HS-5 (cell line): ENCODE measurements at places on chromosomes 11 and 22.
A peak's percentile ranks its signal among the peaks of the same experiment; 100 is the strongest.

DNA sequence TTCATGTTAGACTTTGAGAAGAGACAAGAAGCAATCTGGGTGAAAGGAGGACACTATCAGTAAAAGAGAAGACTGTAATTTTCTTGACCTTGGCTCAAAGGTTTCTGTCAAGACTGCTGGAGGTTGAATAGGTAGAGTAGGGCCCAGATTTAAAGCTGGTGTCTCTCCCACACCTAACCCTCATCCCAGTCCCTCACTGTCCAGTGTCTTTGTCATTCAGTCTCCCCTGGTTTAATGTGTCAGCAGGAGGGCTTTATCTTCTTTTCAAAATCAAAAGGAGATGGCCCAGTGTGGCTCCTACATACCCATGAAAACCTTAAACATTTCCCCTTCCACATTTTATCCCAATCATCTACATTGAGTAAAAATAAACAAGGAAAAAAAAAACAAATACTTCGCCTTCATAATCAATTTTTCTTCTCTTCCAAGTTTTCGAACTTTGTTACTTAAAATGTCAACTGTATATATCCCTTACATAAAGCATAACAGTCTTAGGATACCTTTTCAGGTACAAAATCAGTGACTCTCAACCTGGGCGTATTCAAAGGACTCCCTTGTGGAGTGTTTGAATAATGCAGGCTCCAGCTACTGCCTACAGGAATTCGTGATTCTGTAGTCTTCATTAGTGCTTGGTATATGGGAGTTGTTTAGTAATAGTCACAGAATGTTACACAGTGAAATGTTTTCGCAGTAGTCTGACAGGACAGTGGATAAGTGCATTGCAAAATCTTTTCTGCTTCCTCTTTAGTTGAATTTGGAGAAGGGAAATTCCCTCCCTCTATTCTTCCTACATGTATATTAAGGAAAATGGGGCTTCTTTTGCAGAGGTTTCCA is 87.2 kb downstream of the FAT3 start:
- no peak for DNase-seq

GRCh38 chr11:62874851-62875250 is 5.8 kb upstream of the SLC3A2 start:
- no peak for DNase-seq

DNA sequence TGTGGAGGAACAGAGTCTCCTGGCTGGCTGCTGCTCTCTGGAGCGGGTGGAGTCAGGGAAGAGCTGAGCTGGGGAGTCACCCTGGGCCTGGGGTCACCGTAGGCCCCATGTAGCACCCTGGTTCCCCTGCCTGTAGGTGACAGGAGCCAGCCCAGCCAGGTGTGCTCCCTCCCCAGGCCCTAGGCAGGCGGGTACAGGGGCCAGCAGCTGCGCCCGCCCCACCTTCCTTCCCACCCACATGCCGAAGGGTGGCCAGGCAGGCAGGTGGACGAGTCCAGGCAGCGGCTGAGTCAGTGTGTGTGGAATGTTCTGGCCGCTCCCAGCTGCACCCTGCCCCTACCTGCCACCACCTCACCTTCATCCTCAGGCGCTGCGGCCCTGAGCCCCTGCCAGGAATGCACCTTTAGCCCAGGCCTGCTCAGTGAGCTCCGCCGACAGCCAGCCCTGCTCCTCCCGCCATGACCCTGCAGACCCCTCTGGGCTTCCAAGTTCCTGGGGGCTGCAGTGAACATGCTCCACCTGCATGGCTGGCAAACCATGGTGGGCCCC is 654 bp upstream of the SYT8 start:
- DNase-seq: no peak

- no peak for DNase-seq
These were observed 23.6 kb upstream of the LMO2 start for GRCh38 chr11:33915526-33915925.

DNA sequence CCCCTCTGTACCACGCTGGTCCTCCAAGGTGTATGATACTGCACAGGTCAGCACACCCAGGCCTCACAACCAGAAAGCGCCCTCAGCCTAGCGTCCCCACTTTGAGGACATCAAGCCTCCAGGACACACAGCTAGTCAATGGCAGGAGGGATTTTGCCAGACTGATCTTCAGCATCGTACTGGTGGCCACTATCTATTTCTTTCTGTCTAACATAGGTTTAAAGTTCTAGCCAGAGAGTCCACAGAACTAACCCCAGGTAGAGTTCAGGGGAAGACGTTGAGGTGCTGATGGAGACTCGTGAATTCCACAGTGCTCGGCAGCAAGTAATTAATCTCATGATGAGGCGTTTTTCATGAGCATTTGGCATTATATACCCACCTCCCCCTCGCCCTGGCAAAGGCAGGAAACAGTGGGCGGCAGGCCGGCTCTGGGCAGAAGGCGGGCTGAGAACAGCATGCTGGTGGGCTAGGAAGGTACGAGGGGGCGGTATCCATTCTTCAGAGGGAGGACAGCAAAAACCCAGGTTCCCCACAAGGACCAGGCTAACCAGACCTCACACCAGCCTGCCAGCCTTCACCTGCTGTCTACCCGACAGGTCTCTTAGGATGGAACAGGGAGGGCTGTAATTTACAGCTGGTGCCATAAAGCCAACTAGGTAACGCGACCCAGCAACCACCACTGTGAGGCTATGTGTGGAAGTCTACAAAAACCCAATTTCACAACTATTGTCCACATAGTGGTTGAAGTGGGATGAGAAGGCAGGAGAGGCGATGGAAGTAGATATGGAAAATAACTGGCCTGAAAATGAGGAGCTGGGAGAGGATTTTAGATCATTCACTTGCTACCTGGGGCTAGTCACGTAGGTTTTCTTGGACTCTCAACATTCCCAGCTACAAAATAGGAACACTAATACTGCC is 18.5 kb downstream of the MYH9 start:
- no peak for DNase-seq

DNA sequence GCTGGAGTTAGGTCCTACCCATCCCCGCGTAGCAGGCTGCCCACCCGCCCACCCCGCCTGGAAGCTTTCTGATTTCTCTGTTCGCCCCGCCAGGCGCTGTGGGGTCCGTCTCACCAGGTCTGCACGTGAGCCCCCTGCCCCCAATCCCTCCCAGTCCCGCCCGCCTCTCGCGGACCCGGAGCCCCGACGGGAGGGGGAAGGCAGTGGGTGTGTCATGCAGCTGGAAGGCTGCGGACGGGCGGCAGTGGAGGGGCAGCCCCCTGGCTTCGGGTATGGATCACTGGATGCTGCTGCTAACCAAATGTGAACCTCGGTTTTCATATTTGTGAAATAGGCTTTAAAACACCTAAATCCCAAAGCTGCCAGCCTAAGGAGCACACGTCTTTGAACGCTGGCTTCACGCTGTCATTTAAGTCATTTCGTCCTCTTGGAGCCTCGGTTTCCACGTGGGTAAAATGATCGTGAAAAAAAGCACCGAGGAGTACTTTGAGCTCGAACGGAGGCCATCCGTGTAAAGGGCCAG is 568 bp upstream of the BIK start:
- no peak for DNase-seq

GRCh38 chr22:38071421-38072321 is 12.3 kb downstream of the SLC16A8 start:
- no peak for DNase-seq

DNA sequence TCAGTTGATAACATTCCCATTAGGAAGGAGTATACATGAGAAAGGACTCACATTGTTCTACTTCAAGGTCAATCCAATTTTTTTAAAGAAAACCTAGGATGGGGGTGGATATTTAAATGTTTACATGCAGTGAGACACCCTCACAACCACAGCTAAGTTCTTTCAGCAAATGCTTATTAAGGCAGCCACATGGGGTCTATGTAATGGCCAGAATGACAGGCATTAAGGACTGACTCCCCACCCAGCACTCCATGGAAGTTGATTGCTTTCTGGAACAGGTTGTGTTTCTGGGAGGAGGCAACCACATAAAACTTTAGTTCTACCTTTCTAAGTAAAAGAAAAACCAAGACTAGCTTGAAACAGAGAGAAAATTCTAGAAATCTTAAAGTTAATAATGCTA is 662.0 kb upstream of the CCDC90B start:
- DNase-seq: no peak

- no peak for DNase-seq
These were observed 1.1 kb upstream of the GCAT start for GRCh38 chr22:37806409-37807333.

DNA sequence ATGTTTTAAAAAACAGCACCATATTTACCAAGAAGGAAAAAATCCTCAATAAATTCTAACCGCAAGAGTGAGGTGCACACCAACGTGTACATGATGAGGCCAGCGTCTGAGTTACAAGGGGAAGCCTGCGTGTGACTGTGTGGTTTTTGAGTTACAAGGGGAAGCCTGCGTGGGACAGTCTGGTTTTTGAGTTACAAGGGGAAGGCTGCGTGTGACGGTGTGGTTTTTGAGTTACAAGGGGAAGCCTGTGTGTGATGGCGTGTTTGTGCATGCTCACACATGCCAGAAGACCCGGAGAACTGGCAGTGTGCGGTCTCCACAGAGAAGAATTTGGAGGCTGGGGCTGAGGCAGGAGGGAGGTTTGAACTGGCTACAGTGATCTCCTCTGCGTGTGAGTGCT is 1376.4 kb downstream of the TBC1D22A start:
- DNase-seq: no peak

GRCh38 chr11:107501713-107502112 is 44.1 kb upstream of the CWF19L2 start:
- DNase-seq: no peak

- no peak for DNase-seq
These were observed 6.9 kb downstream of the UBE4A start for GRCh38 chr11:118366287-118366686.

DNA sequence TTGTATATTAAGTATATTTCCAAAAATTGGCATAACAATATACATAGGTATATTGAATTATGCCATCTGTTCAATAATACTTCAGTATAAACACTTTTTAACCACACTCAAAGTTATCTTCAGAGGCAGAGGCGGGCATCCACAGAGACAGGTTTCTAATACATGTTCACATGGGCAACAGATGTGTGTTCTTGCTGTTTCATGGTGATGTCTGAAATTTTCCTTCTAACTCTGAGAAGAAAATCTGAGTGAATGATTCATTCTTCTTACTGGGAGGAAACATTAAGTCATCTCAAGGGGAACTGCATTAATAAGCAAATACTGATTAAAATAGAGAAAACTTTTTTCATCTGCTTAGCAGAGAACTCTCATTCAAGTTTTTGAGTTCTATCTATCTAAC is 1074.5 kb downstream of the LRRC4C start:
- DNase-seq: peak; percentile 26

GRCh38 chr11:61922539-61922938 is 5.2 kb upstream of the RAB3IL1 start:
- peak; percentile 9 for DNase-seq

DNA sequence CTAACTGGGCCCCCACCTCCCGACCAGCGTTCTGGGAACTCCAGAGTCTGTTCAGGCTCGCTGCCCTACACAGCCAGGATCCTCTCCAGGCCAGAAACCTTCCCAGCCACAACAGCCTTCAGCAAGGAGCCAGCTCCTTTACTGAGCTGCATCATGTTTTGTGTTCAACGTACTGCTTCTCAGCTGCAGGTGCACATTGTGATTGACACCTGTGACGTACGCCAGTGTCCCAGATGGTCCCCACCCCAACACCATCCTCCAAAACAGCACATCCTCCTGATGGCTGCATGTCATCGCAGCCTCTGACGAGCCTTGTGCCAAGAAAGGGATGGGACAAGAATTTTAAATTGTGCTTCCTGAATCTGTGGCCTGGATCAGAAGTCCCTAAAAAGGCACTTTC is 117.5 kb downstream of the SPATA19 start:
- DNase-seq: no peak

GRCh38 chr22:42025421-42025820 is 26.8 kb downstream of the WBP2NL start:
- no peak for DNase-seq

DNA sequence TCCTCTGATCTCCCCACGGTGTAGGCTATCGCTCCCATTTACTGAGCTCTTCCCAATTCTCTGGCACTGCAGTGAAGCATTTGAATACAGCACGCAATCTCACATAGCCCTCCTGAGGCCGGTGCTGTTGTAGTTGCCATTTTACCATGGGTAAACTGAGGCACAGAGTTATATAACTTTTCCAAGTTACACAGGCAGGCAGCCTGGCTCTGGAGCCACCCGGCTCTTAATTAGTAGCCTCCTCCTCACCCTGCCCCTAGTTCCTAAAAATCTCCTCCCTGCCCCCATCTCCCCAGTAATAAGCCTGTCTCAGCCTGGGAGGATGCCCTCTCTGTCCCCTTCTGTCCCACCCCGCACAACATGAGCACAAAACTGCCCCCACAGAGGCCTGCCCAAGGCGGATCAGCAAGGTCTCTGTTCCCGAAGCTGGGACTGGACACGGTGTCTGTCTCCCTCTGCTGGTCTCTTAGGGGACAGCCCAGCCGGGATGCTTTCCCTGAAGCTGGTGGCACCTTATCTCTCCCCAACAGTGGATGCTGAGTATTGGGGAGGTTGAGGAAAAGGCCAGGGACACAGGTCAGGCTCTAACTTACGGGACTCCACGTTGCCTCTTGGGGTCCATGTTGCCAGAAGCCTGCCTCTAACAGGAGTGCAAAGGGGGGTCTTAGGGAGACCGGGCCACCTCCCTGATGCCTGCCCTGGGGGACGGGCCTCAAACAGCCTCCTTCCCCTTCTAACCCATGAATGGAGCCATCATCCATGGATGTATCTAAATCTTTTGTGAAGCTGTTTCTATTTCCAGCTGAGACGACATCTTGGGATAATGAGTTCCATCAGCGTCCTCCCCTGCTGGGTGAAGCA is 9.1 kb upstream of the CLCF1 start:
- DNase-seq: no peak

GRCh38 chr11:21602699-21603098 is 590.2 kb upstream of the ANO5 start:
- no peak for DNase-seq

- peak; percentile 28 for DNase-seq
These were observed 31.2 kb downstream of the RRP8 start for GRCh38 chr11:6572215-6572614.

GRCh38 chr22:22955866-22956535 is 68.4 kb downstream of the IGLL5 start:
- no peak for DNase-seq

DNA sequence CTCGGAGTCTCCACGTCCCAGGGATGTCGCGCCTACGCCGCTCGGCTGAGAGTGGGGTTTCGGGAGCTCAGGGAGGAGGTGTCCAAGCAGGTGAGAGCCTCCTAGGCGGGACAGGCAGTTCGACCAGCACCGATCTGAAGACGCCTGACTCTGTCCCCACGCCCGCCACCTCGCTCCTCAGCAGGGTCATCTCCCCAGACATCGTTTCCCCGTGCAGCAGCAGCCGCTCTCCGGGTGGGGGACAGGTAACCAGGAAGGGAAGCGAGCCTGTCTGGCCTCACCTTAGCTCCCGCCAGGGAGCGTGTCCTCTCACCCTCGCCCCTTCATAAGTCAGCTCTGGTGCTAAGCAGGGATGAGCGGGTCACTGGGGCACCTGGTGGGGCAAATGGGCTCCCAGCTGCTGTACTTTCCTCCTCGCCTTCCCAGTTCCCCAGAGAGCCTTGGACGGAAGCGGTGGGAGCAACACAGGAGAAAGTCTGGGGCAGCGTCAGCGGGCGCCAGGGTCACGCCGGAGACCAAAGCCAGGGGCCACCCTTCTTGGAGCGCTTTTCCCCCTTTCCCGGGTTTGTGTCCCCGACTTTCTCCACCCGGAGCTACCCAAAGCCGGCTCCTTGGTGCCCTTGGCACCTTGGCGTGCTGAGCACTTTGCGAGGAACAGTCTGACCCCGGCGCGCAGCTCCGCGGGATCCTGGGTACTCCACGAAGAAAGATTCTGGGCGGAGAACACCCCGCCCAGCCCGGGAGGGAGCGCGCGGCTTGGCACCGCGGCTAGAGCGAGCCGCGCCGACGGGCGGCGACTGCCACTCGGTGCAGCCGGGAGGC is 1.6 kb downstream of the SPON1 start:
- DNase-seq: no peak

- DNase-seq: no peak
These were observed 39.9 kb upstream of the NUP160 start for GRCh38 chr11:47887910-47888569.
